ENCODE measurements at places on chromosomes 13 and 19. TPM values are rescaled to one million over a fixed set of nuclear protein-coding genes. Genes with fewer than 3 reads are reported as not detected.

DNA sequence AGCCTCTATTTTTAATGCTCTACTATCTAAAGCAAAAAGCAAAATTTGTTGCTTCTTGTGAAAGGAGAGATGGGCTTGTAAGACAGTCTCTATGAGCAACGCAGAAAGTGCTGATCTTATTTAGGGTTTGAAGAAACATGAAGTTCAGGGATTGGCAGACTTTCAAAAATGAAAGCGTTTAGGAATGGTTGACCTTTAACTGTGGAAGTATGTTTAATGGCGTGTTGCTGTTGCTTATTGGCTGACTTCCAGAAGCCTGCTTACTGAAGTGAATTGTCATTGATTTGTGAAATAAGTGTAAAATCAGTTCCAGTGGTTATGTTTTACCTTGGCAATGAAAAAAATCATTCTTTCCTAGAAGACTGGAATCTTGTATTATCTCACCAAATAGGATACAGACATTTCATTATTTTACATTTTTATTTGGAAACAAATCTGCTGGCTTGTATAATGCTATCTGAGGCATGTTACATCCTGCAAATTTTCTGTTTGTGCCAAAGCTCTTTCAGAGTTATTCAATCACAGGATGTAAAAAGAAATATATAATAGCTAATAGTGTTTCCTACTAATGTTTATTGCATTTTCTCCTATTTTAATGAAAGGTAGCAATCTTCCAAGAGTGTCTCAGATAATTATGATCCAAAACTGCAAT lies 221.3 kb upstream of the SLITRK6 start:
- H3K4me3 ChIP-seq = no peak overlapping the region
- H3K27me3 ChIP-seq = no peaks in the 10 kb centered on the region
- ATAC-seq = no peak
- H3K36me3 ChIP-seq = no peaks in the 10 kb centered on the region
- no peak overlapping the region for H3K27ac ChIP-seq

DNA sequence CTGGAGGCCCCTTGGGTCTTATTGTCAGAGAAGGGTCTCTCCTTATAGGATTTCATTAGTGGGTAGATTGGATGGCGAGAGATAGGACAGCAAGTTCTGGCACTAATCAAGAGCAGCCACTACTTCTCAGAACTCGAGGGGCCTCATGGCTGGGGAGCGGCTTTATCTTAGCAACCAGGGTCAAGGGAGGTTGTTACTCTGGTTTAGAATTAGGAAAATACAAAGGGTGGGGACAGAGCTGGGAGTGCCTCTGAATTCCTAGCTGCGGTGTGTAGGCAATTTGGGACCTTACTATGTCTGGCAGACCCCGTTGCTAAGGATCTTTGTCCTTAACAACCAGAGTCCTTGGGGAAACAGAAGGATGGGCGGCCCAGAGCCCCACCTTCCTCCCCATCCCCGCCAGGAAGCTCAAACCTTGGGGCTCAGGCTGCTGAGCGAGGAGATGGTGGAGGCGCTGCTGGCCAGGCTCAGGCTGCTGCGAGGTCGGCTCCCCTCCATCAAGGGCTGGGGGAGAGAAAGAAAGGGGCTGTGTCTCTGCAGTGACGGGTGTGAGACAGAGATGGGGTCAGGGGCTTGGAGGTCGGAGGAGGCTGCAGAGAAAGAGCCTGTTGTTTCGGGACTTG lies 1.2 kb downstream of the PLEKHA4 start:
- peak overlapping the region; percentile 12 for H3K27ac ChIP-seq
- H3K27me3 ChIP-seq = peaks cover 12% of the 10 kb centered on the region
- ATAC-seq = no peak
- H3K4me3 ChIP-seq = no peak overlapping the region

LYL1 gene
- total RNA-seq = 1.6 TPM

- no peaks in the 10 kb centered on the region for H3K36me3 ChIP-seq
- peaks cover 9% of the 10 kb centered on the region for H3K4me1 ChIP-seq
- H3K27me3 ChIP-seq = no peaks in the 10 kb centered on the region
- no peak for ATAC-seq
These were observed 250.9 kb downstream of the DLEU7 start for GRCh38 chr13:50592412-50593155.

DNA sequence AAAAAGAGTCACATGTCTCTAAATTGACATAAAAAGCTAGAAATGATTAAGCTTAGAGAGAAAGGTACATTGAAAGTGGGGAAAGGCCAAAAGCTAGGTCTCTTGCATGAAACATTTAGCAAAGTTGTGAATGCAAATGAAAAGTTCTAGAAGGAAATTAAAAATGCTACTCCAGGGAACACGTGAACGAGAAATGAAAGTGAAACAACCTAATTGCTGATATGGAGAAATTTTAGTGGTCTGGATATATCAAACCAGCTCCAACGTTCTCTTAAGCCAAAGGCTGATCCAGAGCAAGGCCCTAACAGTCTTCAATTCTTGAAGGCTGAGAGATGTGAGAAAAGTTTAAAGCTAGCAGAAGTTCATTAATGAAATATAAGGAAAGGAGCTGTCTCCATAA lies 419.8 kb downstream of the SLITRK6 start:
- no peaks in the 10 kb centered on the region for H3K36me3 ChIP-seq
- peaks cover 7% of the 10 kb centered on the region for H3K4me1 ChIP-seq
- peak overlapping the region; percentile 65 for H3K4me3 ChIP-seq
- no peaks in the 10 kb centered on the region for H3K27me3 ChIP-seq

VSTM2B gene
- total RNA-seq = not detected

GRCh38 chr19:55014714-55015113 lies 23.4 kb downstream of the GP6 start:
- peak; percentile 84 for ATAC-seq
- H3K27me3 ChIP-seq = no peaks in the 10 kb centered on the region
- H3K4me1 ChIP-seq = peaks cover 6% of the 10 kb centered on the region
- peaks cover 16% of the 10 kb centered on the region for H3K36me3 ChIP-seq
- H3K4me3 ChIP-seq = peak overlapping the region; percentile 60
- peak overlapping the region; percentile 65 for H3K27ac ChIP-seq

- H3K27ac ChIP-seq = no peak overlapping the region
- ATAC-seq = no peak
- H3K4me1 ChIP-seq = peaks cover 16% of the 10 kb centered on the region
- H3K4me3 ChIP-seq = no peak overlapping the region
- peaks cover 70% of the 10 kb centered on the region for H3K36me3 ChIP-seq
These were observed 17.0 kb downstream of the ALOX5AP start for GRCh38 chr13:30752201-30752797.

DNA sequence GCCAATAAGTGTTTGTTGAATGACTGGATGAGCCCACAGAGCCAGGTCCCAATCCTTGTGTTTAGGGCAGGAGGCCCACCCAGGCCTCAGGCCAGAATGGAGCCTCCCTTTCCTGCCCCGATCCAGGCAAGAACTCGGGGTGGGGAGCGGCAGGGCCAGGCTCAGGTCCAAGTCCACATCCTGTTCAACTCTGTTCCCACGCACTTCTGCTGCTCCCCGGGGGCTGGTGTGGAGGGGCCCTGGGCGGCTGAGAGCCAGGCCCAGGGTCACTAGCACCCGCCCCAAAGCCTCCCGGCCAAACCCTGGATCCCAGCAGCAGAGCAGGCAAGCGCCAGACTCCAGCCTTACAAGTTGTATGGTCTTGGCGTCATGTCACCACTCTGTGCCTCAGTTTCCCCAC lies 8.0 kb downstream of the ANGPTL8 start:
- no peak overlapping the region for H3K4me3 ChIP-seq
- ATAC-seq = no peak
- peaks cover 4% of the 10 kb centered on the region for H3K4me1 ChIP-seq
- no peak overlapping the region for H3K27ac ChIP-seq
- peaks cover 9% of the 10 kb centered on the region for H3K27me3 ChIP-seq
- H3K36me3 ChIP-seq = no peaks in the 10 kb centered on the region

DNA sequence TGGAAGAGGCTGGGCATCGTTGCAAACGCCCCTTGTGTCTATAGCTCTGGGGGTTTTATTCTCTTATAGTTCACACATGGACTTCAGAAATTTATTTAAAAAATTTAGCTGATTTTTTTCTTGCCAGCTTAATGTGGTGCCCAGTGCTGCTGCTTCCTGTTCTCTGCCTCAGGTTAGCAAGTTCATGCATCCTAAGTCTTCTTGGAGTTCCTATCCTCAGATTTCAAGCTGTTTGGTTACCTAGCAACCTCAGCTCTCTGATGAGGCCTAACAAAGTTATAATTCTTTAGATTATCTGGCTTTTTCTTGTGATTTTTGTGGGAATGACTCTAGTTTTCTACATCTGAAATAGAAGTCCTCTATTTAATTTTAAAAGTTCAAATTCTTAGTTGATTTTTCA lies 250.9 kb downstream of the MAB21L1 start:
- no peak overlapping the region for H3K4me3 ChIP-seq
- H3K4me1 ChIP-seq = no peaks in the 10 kb centered on the region
- no peaks in the 10 kb centered on the region for H3K27me3 ChIP-seq
- ATAC-seq = no peak
- H3K36me3 ChIP-seq = no peaks in the 10 kb centered on the region

DNA sequence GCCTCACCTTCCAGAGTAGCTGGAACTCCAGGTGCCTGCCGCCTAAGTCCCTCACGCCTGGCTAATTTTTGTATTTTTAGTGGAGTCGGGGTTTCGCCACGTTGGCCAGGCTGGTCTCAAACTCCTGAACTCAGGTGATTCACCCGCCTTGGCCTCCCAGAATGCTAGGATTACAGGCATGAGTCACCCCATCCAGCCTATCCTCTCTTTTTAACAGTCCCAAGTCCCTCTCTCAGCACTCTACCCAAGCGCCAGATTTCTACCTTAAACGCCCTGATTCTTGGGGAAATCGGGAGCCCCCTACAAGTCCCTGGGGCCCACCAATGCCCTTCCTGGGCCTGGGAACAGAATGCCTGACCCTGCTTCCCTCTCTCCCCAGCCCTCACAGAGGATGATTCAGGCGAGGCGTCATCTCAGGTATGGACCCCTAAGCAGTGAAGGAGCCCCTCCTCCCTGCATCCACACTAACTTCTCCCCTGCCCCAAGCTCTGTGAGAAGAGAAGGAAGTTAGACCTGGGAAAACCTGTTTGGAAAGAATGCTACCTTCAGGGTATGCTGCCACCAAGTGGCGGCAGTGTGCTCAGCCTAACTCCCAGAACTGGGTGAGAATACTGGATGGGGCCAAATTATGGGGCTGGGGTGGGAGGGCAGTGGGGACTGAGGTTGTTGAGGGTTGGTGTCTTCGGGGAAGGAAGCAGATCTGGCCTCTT lies 20.8 kb upstream of the EBI3 start:
- H3K4me1 ChIP-seq = no peaks in the 10 kb centered on the region
- peaks cover 3% of the 10 kb centered on the region for H3K27me3 ChIP-seq
- H3K27ac ChIP-seq = no peak overlapping the region
- peak; percentile 37 for ATAC-seq
- no peak overlapping the region for H3K4me3 ChIP-seq
